ENCODE measurements at places on chromosomes 13 and 19.

DNA sequence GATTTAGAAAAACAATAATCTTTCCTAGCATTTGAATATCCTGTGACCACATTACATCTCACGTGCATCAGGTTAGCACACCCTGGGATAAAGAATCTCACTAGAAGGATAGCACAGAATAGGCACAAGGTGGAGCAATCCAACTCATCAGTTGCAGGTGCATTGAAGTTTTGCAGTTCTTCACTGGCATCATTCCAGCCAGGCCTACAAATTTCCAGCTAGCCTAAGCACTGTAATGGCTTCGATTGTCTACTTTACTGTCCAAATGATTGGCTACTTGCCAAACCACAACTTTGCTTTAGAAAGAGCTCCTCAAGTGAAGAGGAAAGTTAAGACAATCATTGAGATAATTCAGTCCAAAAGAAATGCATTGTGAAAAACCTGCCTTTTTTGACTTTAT is 89.5 kb downstream of the SPRY2 start:
- DNase-seq, result no peak

- no peak for DNase-seq
Observed at GRCh38 chr13:39918620-39919236, 263.3 kb downstream of the COG6 start.

DNA sequence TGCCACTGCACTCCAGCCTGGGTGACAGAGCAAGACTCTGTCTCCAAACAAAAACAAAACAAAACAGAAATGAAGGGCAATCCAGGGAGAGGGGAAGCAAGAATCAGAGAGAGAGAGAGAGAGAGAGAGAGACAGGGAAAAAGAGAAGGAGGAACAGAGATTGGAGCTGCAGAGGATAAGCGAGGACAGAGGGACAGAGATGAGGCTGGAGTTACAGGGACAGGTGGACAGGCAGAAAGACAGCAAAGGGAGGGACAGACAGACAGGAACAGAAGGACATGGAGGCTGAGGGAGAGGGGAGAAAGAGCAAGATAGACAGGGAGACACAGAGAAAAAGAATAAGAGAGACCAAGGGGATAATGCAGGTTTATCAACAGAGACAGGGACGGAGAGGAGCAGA is 1.3 kb upstream of the CRX start:
- peak; percentile 52 for DNase-seq

- DNase-seq, result no peak
Observed at GRCh38 chr19:35331551-35332214, 2.7 kb downstream of the CD22 start.

GRCh38 chr13:79913141-79913827 is 427.6 kb downstream of the SPRY2 start:
- DNase-seq, result no peak

DNA sequence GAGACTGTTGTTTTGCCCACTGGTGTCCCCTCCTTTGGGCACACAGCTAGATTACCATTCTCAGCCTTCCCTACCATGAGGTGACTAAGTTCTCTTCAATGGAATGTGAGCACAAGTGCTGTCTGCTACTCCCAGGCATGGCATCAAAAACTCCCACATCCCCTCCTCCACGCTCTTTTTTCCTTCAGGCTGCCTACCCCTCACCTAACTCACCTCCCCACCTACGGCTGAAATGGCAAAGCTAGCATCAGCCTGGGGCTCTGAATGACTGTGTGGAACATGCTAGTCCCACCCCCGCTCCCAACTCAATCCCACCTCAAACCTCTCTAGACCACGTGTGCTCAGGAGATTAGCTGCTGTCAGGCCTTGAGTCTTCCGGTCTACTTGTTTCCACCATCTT is 512.2 kb downstream of the DIAPH3 start:
- DNase-seq, result no peak

DNA sequence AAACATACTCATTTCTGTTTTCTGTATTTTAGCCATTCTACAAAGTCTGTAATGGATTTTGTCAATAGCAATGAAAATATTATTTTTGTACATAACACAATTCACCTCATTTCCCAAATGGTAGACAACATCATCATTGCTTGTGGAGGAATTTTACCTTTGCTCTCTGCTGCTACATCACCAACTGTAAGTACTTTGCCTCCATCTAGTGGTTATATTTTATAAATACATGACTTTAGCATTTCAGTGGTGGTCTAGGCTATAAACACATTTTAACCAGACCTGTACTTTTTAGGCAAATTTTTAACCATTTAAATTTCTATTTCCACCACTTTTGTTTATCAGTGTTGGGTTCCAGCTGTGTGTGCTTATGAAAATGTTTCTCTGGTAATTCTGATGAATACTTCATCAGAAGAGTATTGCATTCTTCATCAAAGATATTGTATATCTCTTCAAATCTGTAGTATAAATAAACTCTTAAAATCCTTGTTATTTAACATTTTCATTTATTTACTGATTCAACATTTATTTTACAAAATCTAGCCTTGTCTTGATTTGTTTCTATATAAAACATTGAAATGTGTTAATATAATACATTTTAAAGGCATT is 222.4 kb downstream of the NBEA start:
- no peak for DNase-seq
